ENCODE measurements at places on chromosomes 12 and 14.

GRCh38 chr12:123829561-123829960 is 67.5 kb downstream of the DNAH10 start:
- no peak for DNase-seq

DNA sequence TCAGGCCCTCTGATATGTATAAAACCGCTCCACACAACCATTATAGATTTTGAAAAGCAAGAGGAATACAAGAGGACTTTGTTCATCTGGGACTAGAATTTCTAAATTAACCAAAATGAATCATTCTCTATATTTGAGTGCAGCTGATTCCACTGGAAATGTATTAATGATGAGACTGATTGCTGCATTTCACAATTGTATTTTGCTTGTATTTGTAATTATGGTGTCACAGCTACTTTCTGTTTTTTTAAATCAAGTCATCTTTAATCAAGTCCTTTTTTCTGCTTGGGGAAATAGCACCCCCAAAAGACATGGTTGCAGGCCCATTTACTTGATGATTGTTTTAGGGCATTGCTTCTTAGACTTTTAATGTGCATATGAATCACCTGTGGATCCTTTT is 162.4 kb downstream of the KICS2 start:
- DNase-seq: no peak

DNA sequence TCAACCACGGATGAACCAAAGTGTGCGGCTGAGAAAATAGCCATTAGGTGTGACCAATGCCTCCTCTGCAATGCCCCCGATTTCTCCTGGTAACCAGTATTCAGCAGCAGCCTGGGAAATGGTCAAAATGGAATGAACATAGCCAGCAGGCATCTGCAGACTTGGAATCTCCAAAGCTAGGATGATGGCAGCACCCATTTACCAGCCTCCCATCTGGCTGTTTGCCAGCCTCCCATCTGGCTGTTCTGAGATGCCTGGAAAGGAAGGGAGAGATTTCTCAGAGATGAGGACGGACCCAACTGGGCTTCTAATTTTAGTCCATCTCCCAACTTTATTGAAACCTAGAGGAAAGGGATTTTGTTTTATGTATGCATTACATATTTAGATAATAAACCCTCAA is 16.2 kb downstream of the CLMN start:
- DNase-seq: no peak

- peak; percentile 51 for DNase-seq
Measured at GRCh38 chr12:132634411-132634990, 15.9 kb downstream of the P2RX2 start.

DNA sequence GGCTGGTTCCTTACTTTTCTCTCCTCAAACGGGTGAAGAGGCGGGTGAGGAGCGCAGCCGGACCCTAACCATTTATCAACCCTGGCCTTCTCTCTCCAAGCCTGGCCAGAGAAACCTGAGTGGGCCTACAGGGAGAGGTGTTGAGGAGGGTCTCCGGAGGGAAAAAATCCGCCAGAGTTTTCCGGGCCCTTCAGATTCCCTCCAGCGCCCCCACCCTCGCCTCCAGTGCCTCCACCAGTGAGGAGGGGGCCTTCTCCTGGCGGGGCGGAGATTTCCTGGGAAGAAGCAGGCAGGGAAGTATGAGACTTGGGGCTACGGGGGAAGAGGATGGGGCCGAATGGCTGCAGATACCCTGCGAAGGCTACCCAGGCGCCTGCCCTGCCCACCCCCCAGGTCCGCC is 1.4 kb upstream of the HOXC5 start:
- no peak for DNase-seq

Measured in chondrocyte (in vitro differentiated cells).